Gastrocnemius medialis (tissue), 4 donors: ENCODE measurements at places on chromosomes 2 and 18. TPM values are rescaled to one million over a fixed set of nuclear protein-coding genes. Genes with fewer than 3 reads are reported as not detected.

GRCh38 chr2:53463806-53464726, 303.5 kb upstream of the CHAC2 start:
- DNase-seq, result no peak

DNA sequence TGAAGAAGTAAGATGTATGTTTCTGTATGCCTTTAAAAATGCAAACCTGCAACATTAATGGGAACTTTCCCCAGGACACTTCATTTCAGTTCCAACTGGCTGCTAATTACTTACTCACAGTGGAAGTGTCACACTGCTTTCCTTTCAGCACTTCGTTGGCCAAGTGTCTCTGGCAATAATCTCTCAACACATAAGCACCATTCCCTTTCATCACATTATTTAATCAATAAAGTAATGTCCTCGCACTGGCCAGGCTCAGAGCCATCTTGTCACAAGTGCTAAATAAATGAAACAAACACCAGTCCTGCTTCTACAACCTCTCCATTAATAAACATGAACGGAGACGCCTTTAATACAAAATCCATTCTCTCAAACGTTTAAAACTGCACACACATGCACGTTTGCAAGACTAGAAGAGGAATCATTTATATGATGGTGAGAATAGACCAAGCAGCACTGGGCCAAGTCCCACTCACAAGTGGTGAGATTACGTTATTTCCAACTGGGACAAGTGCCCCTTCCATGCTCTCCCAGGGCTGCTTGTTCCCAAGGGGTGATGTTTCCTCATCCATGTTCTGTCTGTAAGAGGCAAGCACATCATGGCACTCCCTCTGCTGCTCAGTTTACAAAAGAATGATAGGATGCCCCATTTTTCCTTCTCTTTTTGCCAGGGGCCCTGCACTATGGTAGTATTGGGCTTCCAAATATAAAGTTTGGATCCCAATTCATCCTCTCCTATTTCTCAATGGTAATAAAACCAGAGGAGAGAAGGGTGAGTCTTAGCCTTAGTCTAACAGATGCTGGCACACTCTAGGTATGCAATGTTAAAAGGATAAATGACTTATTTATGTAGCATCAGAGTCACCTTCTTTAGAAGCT, 56.8 kb upstream of the ETAA1 start:
- DNase-seq, result no peak

- DNase-seq, result no peak
Observed at GRCh38 chr2:204799791-204800190, 254.5 kb downstream of the PARD3B start.

GRCh38 chr2:239606741-239607516, 206.1 kb upstream of the HDAC4 start:
- no peak for DNase-seq

PELI1 gene
- total RNA-seq, result 7.5 TPM

GRCh38 chr2:144324446-144325045, 195.4 kb downstream of the ZEB2 start:
- DNase-seq, result no peak

FEV gene
- total RNA-seq, result not detected

CHRND gene
- 49.1 TPM for total RNA-seq

DNA sequence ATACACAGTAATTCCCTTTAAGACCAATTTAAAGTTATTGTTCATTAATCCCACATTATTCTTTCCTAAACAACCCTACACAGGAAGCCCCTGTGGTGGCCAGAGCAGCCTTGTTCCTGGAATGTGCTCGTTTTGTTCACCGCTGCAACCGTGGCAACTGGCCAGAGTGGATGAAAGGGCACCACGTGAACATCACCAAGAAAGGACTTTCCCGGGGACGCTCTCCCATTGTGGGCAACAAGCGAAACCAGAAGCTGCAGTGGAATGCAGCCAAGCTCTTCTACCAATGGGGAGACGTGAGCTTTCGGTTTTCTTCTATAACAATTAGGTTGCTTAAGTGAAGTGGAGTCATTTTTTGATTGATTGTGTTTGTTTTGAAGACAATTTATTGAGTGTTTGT, 101.0 kb downstream of the UNC80 start:
- DNase-seq, result no peak

GRCh38 chr2:66574701-66575624, 140.0 kb downstream of the MEIS1 start:
- no peak for DNase-seq
